Colonic mucosa (tissue), 4 donors: ENCODE measurements at places on chromosomes 5 and 9. TPM values are rescaled to one million over a fixed set of nuclear protein-coding genes. Genes with fewer than 3 reads are reported as not detected.

Gene IL3
- total RNA-seq, result not detected

GRCh38 chr5:151717416-151717815 lies 30.7 kb upstream of the SPARC start:
- H3K4me1 ChIP-seq, result no peaks in the 10 kb centered on the region
- H3K4me3 ChIP-seq, result no peak overlapping the region

DNA sequence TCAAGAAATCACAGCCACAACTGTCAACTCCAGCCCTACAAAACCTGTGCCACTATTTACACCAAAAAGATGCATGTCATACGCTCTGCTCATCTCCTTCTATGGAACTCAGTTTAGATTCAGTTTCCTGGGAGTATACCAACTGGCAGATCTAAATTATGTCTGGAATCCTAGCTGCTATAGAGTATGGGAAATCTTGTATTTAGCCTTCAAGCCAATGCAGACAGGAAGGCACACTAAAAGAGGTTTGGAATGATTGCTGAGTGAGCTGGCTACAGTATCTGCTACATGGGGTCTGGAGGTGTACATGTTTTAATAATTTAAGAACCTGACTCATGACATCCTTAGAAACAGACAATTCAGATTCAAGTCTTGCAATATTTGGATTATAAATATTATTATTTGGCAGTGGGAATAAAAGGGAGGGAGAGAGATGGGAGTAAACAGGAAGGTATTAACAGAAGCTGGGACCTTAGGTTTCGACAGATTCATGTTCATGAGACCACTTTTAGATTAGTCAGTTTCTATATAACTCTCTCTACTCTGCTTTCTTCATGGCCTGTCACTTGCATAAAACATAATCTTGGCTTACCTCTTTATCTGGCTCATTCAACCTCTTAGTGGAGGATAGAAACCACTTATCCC lies 178.8 kb upstream of the HAPLN1 start:
- no peak overlapping the region for H3K4me3 ChIP-seq
- no peaks in the 10 kb centered on the region for H3K4me1 ChIP-seq
- H3K27ac ChIP-seq, result no peak overlapping the region
- no peak for DNase-seq

DNA sequence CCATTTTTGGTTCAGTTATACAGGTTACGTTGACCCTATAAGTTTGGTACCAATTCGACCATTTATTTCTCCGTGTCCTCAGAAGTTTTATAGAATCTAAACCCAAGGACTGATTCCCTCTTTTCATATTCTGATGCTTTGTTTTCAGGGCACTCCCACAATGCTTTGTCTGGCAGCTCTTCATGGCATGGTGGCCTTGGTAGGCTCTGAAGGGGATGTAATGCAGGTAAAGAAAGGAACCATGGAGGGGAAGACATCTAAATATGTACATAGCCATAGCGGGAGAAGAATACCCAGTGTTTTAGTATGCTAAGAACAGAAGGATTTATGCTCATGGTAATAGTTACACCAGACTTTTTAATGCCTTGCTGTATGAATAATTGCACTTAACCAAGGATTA lies 82.7 kb downstream of the HACD4 start:
- H3K27ac ChIP-seq, result no peak overlapping the region
- H3K4me1 ChIP-seq, result no peaks in the 10 kb centered on the region
- no peaks in the 10 kb centered on the region for H3K27me3 ChIP-seq
- H3K36me3 ChIP-seq, result no peaks in the 10 kb centered on the region
- no peak for DNase-seq
- no peak overlapping the region for H3K4me3 ChIP-seq

DNA sequence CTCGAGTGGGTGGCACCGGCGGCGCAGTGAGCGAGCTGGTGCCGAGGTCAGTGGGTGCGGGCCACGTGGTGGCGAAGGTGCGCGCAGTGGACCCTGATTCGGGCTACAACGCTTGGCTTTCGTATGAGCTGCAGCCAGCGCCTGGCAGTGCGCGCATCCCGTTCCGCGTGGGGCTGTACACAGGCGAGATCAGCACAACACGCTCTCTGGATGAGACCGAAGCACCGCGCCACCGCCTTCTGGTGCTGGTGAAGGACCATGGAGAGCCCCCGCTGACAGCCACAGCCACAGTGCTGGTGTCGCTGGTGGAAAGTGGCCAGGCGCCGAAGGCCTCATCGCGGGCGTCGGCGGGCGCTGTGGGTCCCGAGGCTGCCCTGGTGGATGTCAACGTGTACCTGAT lies 2.1 kb downstream of the PCDHA5 start:
- DNase-seq, result no peak
- no peaks in the 10 kb centered on the region for H3K36me3 ChIP-seq
- H3K4me3 ChIP-seq, result no peak overlapping the region
- H3K27ac ChIP-seq, result no peak overlapping the region

GRCh38 chr9:137771580-137771979 lies 106.0 kb upstream of the CACNA1B start:
- H3K27me3 ChIP-seq, result no peaks in the 10 kb centered on the region
- no peak overlapping the region for H3K4me3 ChIP-seq
- H3K4me1 ChIP-seq, result no peaks in the 10 kb centered on the region
- no peaks in the 10 kb centered on the region for H3K36me3 ChIP-seq

Gene RETREG1
- 49.9 TPM for total RNA-seq

Gene FAM78A
- 2.0 TPM for total RNA-seq

- no peak overlapping the region for H3K4me3 ChIP-seq
- H3K27me3 ChIP-seq, result no peaks in the 10 kb centered on the region
- DNase-seq, result no peak
- H3K4me1 ChIP-seq, result no peaks in the 10 kb centered on the region
- H3K36me3 ChIP-seq, result no peaks in the 10 kb centered on the region
These were observed 271.4 kb upstream of the ZNF608 start for GRCh38 chr5:125017796-125018195.

DNA sequence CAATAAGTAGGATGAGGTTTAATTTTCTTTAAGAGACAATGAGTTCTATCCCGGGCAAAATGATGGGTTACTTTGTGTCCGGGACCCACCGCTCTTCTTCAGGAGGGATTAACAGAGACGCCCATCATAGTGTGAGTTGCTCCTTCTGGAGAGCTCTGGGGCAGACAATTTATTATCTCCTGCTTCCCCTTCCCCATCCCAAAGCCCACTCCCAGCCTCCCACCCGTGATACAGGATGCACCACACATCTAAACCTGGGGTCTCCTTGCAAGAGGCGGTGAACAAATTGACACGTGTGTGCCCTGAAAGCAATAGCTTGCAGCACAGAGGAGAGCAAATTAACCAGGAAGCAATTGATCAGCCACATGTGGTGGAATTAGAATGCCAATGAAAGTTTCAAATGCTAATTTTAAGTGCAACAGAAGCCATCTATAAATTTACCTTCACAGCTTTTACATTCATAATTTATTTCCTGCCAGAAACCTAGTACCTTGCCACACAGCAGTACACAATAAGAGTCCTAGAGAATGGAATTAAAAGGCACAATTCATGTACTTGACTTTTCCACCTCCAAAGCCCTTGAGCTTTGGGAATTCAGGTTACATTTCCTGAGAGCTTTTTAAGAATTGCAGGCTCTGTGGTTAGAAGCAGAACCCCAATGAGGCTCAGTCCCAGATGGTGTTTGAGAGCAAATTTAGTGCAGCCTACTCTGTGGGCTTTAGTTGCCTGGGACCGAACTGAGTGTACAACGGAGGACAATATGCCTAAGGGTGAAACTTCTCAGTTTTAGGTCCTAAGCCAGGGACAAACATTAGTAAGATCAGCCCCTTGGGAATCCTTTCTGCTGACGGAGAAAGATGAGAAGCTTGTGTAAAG lies 399.6 kb downstream of the MED10 start:
- no peak overlapping the region for H3K4me3 ChIP-seq
- DNase-seq, result no peak

- no peaks in the 10 kb centered on the region for H3K36me3 ChIP-seq
- no peak overlapping the region for H3K4me3 ChIP-seq
- no peaks in the 10 kb centered on the region for H3K4me1 ChIP-seq
- H3K27ac ChIP-seq, result no peak overlapping the region
These were observed 25.0 kb downstream of the ABHD17B start for GRCh38 chr9:71886015-71886414.

DNA sequence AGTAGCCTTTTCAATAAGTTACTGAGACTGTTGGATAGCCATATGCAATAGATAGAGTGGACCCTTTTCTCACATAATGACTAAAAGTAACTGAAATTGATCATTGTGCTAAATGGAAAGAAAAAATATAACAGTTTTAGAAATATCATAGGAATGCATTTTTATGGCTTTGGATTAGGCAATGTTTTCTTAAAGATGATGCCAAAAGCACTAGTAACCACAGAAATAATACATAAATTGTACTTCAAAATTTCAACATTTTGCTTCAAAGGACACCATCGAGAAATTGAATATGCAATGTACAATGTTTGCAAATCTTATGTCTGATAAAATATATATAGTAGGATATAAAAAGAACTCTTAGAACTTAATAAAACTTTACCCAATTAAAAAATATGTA lies 1267.5 kb upstream of the CDH9 start:
- H3K36me3 ChIP-seq, result no peaks in the 10 kb centered on the region
- no peaks in the 10 kb centered on the region for H3K27me3 ChIP-seq
- no peak overlapping the region for H3K27ac ChIP-seq

GRCh38 chr9:114759512-114760341 lies 46.1 kb downstream of the TNFSF15 start:
- no peaks in the 10 kb centered on the region for H3K27me3 ChIP-seq
- no peak for DNase-seq
- no peak overlapping the region for H3K4me3 ChIP-seq
- no peaks in the 10 kb centered on the region for H3K36me3 ChIP-seq

Gene IFNK
- total RNA-seq, result not detected

Gene FAM169A
- 4.9 TPM for total RNA-seq
